ENCODE measurements at places on chromosomes 13 and 19.

- no peak for DNase-seq
Observed at GRCh38 chr13:39981056-39981455, 325.6 kb downstream of the COG6 start.

DNA sequence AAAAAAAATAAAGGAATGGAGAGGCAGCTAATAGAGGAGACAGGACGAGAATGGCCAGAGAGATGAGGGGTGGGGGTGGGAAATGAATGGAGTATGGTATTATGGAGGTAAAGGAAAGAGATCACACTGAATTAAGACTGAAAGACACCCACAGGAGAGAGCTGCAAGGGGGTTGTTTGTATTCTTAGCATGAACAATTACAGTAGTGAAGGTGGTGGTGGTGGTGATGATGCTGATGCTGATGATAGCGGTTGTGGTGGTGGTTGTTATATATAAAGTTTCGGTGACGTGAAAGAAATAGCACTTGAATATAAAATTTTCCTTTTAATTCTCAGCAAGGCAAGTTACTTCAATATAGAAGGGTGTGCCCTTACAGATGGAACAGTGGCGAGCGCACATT is 2.8 kb upstream of the ADGRE3 start:
- DNase-seq: no peak

DNA sequence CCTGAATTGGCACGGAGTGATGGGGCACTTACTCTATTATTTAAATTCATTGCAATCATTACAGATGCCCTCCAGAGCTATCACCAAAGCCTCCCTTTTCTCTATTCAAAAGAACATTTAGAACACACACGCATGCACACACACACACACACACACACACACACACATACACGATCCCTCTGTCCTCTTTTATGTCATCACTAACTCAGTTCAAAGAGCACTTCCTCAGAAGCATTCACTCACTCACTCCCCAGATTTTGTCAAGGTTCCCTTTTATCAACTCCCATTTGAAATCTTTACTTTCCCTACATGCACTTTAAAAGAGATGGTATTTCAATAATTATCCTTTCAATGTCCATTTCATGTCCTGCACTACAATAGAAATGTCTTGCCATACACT is 22.4 kb upstream of the IGFL4 start:
- DNase-seq: no peak

DNA sequence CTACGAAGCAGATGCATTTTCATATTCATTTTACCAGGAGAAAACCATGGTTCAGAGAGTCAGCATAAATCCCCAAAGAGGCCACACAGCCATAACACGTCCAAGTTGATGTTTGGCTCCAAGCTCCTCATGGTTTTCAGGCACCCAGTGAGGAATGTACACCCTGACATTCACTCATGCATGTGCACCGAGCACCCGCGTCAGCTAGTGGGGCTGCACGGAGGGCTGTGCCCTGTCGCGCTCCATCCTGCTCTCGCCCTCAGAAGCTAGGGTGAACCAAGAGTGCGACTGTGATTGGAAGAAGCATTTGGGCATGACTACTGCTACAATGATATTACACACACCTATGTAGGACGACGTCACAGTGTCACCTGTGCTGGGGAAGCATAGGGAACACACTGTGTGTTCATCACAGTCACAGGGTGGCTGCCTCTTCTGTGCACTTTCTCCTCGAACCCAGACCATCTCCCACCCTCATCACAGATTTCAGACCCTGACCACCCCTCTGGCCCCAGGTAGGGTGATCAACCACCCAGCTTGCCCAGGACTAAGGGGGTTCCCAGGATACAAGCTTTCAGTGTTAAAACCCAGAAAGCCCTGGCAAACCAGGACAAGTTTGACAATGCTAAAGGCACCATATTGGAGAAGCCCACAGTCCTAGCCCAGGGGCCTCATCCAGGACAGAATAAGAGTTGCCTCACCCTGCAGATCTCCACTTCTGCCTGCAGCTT is 148.6 kb upstream of the ZNF507 start:
- no peak for DNase-seq

GRCh38 chr13:106391681-106392080 is 143.8 kb downstream of the EFNB2 start:
- no peak for DNase-seq

DNA sequence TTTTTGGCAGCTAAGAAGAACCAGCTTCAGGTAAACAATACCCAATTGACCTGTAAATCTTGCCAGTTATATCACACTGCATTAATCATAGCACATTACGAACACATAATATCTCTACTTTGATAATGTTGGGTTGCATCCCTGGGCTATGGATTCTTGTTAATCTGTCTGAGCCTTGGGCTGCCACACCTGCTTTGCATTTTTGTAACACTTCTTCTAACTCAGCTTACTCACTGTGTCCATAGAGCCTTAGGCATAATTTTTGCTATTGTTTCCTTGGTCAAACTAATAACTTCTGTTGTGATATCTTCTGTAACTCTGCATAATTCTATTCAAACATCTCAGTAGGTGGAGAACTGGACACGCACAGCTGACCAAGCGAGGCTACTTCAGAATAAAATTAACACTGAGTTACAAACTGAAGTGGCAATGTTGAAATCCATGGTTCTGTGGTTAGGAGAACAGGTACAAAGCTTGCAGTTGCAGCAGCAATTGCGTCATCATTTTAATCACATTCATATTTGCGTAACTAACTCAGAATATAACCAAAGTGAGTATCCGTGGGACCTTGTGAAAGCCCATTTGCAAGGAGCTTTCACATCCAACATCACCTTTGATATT is 6.4 kb downstream of the ZNF350 start:
- DNase-seq: no peak

All from stimulated activated CD8-positive, alpha-beta memory T cell treated with anti-CD3 and anti-CD28 coated beads, Interleukin-4, amount 100 ng/mL, for 4 hours (primary cell).